Activated T-helper 17 cell treated with anti-CD3 and anti-CD28 coated beads, Interleukin-2, amount 50 U/mL, for 72 hours (primary cell): ENCODE measurements at places on chromosomes 7 and 10.

DNA sequence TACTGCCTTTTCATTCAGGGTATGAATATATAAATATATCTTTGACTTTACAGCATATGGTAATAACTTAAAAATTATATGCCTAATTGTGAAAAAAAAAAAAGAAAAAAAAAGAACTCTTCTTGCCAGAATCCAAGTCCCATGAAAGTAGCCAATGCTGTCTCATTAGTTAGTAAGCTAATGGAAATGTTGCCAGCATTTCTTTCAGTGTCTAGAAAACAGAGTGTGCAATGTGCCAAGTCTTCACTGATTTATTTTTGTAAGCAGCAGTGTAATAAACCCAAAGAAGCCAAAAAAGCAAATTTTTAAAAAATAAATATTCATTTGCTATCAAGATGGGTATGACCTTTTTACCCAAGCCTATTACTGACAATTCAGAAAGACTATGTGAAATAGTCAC is 31.1 kb upstream of the LRRN3 start:
- no peak for ATAC-seq

DNA sequence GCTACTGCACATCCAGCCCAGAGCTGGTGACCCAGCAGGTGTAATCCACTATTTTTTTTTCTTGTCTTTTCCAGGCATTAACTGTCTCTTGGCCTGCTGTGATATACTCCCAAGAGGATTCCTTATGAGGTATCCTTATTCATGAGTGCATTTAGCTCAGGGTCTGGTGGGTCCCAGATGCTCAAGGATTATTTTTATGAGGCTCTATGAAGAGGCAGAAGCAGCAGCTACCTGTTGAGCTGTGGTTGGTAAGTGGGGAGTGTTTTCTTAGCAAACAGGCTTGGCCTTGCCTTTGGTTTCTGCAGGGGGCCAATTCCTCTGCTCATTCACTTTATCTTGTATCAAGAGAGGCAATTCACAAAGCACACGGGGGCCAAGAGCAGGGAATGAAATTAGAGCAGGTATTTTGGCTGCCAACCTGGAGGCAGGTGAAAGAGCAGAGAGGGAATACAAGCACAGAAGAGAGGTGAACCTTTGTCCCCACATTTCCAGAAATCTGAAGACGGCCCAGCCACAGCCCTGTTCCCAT is 221.6 kb downstream of the TMEM178B start:
- ATAC-seq, result no peak

DNA sequence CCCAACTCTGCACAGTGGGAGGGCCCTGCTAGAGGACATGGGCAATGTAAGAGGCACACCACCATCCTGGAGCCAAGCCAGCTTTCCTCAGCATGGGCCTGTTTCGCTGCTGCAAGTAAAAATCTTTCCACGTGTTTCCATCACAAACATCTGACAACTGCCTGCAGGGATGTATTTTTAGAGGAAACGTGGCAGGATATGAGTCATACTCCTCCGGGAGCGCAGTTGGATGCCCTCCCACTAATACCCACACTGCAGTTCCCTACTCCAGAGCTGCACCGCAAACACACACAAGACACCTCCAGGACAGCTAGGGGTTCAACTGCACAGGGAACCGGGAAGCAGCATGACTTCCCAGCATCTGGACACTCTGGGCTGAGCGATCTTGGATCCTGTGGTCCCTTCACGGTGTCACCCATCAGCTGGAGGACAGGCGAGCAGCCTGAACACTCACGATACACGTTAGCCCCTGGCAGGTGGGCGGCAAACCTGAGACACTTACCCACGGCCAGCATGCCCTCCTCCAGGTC is 26.1 kb downstream of the PLAC9 start:
- peak; percentile 33 for ATAC-seq

DNA sequence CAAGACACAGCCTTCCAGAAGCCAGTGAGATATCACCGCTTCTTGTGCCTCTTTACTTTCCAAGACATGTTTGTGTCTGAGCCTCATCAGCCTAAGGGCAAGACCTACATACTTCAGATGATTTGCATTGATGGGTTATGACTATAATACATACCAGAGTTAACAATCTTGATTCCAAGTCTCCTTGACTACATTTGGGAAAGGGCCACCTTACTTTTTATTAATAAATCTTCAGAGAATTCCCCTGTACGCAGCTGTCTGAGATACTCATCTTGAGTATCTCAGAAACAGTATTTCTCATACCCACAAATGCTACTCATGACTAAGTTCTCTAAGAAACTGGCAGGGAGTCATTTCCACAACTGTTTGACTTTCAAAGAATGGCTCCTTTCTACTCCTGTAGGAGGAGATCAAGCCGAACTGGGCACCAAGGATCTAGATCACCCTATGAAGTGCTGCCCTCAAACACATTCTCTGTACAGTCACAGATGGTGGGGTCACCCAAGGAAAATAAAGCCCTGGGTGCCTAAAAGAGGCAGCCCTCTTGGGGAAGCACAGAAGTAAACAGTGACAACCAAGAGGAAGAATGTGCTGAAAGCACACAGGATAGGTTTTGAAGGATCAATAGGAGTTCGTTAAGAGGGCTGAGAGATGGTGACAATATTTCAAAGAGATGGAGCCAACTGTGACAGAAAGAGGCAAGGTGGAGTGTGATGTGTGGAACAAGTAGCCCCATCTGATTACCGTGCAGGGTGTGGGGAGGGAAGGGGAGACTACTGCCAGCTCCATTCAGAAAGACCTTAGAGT is 138.9 kb downstream of the JAZF1 start:
- peak; percentile 84 for ATAC-seq
